RPMI7951 (cell line): ENCODE measurements at places on chromosomes 3 and 15.

GRCh38 chr15:100309109-100310040 lies 32.4 kb downstream of the ADAMTS17 start:
- no peak for DNase-seq

DNA sequence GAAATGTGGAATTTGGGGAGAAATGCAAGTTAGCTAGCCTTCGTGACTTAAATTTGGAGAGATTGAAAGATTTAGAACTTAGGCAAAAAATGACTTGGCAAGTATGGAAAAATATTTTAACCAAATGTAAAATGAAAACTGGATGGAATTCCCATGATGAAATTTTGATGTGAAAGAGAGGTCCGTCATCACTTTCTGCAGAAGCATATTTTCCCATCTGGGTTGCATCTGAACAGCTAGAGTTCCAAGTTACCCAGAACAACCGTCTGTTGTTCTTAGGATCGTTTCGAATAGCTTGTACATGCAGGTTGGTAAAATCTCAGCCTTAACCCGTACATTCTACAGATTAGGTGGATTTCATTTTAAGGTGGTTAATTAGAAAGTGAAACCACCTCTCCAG lies 136.3 kb downstream of the GHSR start:
- DNase-seq = no peak

DNA sequence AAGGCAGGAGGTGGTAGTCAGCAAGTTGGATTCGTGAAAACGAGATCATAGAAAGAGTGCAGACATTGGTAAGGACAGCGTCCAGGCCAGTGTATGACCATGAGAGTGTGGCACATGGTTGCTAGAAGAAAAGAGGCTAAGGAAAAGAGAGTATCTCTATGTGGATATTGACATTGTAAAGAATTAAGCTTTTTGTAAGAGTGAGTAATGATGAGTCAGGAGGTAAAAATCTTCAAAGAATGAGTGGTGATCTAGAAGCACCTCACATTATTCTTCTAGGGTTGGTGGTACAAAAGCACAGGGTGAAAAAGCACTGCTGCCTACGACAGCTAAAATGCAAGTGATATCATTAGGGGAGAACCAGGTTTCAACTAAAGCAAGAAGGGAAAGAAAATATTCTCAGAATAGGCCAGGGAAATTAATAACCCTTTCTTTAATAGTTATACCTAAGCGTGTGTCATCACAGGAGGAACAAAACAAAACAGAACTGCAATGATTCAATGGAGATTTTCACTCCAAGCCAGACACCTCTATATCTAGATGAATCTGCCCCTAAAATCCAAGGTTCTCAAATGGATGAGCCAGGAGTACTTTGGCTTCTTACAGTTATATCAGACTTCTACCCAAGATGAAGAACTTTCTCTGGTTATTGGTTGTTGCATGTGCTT lies 884.7 kb downstream of the NAALADL2 start:
- no peak for DNase-seq

GRCh38 chr15:95106801-95107200 lies 875.4 kb downstream of the MCTP2 start:
- no peak for DNase-seq

- DNase-seq = peak; percentile 23
These were observed 7.2 kb downstream of the GLDN start for GRCh38 chr15:51348688-51349087.

GRCh38 chr15:36029606-36030210 lies 483.7 kb upstream of the DPH6 start:
- DNase-seq = no peak

- peak; percentile 72 for DNase-seq
These were observed 69.5 kb downstream of the KLF15 start for GRCh38 chr3:126287536-126288241.

DNA sequence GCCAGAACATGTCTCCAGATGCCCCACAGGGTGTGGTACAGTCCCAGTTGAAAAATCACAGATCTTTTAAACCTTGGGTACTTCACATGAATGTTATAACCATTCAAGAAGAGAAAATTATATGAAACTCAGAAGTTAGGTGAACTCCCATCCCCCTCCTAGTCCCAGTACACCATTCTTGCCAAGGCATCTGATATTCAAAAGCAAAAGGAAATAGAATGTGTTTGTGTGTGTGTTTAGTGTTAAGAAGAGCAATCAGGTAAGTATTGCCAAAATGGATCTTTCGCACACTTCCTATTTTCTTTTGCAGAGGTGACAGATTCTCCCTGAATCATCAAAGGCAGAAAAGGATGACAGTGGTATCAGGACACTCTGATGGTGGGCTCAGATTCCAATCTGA lies 44.1 kb upstream of the LMOD3 start:
- no peak for DNase-seq

GRCh38 chr3:185401319-185401955 lies 38.5 kb downstream of the MAP3K13 start:
- peak; percentile 3 for DNase-seq

GRCh38 chr3:11143476-11143875 lies 10.8 kb upstream of the HRH1 start:
- DNase-seq = peak; percentile 78

DNA sequence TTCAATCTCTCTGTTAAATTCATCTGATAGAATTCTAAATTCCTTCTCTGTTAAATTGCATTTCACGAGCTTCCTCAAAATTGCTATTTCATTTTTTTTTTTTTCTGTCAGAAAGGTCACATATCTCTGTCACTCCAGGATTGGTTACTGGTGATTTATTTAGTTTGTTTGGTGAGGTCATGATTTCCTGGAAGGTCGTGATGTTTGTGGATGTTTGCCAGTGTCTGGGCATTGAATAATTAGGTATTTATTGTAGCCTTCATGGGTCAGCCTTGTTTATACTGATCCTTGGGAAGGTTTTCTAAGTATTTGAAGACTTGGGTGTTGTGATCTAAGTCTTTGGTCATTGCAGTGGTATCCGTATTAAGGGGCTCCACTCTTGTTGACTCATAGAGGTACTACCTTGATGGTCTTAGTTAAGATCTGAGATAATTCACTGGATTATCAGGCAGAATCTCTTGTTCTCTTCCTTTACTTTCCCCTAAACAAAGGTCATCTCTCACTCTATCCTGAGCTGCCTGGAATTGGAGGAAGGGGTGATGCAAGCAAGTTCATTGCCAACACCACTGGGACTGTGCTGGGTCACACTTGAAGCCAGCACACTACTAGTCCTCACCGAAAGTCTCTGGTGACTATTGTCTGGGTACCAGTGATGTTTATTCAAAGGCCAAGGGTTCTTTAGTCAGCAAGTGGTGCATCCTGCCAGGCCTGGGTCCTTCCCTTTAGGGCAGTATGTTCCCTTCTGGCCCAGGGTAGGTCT lies 231.1 kb downstream of the GBE1 start:
- DNase-seq = no peak
